ENCODE measurements at places on chromosomes 12 and 14. TPM values are rescaled to one million over a fixed set of nuclear protein-coding genes. Genes with fewer than 3 reads are reported as not detected.

The CTSG gene
- 8.6 TPM for total RNA-seq

The LRP6 gene
- 42.8 TPM for total RNA-seq

The INSM2 gene
- not detected for total RNA-seq

The SLC10A1 gene
- not detected for total RNA-seq

The OLR1 gene
- 3.3 TPM for total RNA-seq

The TMBIM6 gene
- total RNA-seq, result 191 TPM

The PAPLN gene
- total RNA-seq, result 14.8 TPM

The SLCO1B3 gene
- total RNA-seq, result not detected

The SDR9C7 gene
- not detected for total RNA-seq

The WNK1 gene
- total RNA-seq, result 146 TPM

The RAB5B gene
- total RNA-seq, result 102 TPM

The BIN2 gene
- 2.3 TPM for total RNA-seq

The ARID2 gene
- 39.6 TPM for total RNA-seq

The VRK1 gene
- 12.8 TPM for total RNA-seq

The FBRSL1 gene
- total RNA-seq, result 3.9 TPM

The CAPZA3 gene
- total RNA-seq, result not detected

The GMFB gene
- 57.3 TPM for total RNA-seq

The SIX4 gene
- 1.7 TPM for total RNA-seq

The RD3L gene
- not detected for total RNA-seq

The CLEC9A gene
- total RNA-seq, result not detected

The SYCP3 gene
- not detected for total RNA-seq

The ST8SIA1 gene
- 17.4 TPM for total RNA-seq

The GALC gene
- total RNA-seq, result 22.8 TPM
